ENCODE measurements at places on chromosomes 2 and 18.

DNA sequence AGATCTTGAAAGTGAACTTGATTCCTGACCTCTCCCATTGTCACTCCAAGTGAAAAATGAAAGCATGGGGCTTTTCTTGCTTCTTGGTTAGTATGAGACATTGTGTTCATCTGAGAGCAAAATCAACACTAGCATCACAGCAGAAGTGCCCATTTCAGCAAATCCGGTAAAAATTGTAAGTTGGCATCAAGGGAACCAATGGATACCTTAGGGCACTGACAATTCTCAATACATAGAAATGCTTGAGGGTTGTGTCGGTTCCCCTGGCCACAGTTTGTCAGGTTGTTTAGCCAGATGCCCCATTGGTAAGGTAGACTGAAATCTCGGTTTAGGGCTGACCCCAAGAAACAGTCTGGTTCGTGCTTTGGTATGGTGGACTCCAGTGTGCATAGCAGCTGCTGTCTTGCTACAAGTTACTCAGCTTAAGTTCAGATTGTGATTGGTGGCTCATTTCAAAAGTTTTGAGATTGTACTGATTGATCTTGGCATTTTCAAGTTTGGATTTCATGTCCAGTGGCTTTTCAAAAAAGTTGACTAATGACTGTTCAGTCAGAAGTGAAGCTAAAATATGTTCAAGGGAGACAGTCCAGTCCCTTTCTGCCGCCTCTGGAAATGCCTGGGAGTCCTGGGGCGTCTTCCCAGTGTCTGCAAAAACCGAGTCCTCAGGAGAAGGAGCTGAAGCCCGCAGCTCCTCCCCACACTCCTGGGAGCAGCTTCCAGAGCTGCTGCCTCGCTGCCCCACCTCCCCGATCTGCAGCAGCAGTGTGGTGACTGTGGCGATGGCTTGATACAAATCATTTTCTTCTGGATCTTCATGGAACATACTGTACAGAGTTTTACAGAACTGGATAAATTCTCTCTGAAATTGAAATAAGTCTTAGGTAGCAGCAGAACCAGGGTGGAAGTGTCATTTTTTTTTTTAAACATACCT is 5.6 kb downstream of the RPL31 start:
- no peak for DNase-seq

DNA sequence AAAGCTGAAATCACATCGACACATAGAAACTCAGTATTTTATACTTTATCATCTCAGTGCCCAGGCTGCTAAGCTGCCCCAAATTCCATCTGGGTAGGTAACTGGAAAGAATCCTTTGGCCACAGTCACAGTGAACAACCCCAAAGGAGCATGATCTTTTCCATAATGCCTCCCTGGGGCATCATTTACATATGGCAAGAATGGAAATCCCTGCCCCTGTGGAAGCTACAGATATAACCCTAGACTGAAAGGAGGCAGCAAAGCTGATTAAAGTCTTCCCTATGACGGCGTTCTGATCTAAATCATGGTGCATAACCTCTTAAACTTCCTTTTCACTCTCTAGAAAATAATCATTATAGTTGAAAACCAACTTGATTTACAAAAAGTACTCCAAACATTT is 41.5 kb downstream of the MAP3K19 start:
- no peak for DNase-seq

DNA sequence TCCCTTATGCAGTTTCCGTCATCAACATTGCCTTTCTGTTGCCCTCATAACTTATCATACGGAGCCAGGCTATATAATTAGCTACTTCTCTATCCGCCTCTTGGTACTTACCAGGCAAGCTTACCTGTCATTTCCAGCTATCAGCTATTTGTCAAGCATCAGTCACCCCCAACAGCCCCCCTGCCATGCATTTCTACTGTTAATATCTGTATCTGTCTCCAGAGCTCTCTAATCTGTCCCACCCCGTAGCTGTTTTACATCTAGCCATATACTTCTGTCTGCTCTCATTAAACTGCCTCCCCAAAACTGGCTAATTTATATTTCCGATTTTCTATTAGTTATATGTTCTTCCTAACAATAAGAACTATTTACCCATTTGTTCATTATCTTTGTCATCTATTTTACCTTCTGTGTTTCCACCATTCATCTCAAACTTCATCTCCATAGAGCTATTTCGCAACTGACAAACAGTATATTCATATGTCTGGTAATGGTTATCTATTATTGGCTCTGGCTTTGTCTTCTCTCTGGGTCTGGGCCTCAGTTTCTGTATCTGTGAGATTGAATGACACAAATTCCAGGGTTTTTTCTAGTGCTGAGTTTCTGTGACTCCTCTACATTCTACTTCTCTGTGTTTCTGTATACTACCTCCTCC is 9.6 kb downstream of the EMX1 start:
- no peak for DNase-seq

DNA sequence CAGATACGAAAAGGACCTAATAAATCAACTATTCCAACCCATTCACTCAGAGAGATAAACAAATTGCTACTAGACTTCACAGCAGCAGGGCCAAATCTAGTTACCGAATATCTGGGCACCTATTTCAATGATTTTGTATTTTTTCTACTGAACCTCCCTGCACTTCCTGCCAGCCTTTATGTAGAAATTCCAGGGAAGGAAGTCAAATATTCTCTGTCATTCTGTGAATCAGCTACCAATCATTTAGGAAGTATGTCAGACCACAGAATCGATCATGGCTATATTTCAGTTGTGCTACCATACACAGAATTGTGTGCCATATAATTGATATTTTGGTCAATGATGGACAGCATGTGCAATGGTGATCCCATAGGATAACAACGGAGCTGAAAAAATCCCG is 109.6 kb upstream of the SPOPL start:
- DNase-seq: no peak

DNA sequence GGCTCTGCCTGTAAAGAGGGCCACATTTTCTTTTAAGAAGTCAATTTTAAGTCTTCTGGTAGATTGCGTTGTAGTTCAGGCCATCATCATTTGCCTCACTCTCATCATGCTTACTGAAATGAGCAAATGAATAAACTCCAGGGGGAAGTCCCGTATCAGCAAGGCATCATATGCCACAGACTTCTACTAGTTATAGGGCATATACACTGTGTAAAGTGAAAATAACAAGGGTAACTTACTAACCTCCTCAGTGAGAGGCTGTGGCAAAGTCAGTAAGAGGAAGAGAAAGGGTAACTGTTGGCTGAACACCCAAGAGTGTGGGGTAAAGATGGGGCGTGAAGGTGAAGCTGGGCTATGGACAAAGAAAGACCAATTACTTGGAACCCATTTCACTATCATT is 456.2 kb downstream of the SPAG16 start:
- DNase-seq: no peak

DNA sequence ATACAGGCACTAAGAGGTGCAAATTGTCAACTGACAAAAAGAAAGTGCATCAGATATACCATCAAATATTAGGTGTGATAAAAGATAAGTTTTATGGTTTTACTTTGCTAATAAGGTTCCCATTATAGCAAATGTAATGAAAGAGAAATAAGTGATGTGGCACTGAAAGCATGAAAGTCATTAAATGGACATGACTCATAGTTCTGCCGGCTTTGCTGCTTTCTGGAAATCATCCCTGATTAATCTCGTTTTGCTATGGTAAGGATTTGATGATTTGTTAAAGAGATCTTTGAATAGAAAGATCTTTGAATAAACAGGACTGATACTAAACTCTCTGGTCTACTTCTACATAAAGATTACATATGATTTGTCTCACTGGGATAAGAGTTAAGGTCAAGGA is 72.7 kb downstream of the CLIP4 start:
- DNase-seq: no peak

DNA sequence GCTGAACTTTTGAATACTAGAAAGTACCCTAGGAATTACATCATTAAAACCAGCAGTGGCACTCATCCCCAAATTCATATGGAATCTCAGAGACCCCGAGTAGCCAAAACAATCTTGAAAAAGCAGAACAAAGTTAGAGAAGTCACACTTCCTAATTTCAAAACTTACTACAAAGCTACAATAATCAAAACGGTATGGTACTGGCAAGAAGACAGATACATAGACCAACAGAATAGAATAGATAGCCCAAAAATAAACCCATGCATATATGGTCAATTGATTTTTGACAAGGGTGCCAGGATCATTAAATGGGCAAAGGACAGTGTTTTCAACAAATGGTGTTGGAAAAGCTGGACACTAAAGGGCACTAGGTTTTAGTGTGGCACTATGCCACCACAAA is 176.0 kb upstream of the NDUFV2 start:
- no peak for DNase-seq

DNA sequence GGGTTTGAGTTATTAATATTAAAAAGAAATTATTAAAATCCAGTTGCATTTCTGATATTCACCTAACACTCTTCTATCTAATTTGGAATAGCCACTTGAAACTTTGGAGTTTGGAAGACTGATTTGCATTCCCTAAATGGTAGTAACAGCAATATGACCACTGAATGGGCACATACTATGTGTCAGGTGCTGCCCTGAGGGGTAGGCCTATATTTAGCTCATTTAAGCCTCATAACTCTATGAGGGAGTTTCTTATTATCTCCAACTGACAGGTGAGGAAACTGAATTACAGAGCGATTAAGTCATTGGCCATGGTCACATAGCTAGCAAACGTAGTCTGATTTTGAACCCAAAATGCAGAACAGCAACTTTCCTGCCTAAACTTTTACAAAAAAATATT is 77.3 kb downstream of the VWA3B start:
- DNase-seq: no peak

DNA sequence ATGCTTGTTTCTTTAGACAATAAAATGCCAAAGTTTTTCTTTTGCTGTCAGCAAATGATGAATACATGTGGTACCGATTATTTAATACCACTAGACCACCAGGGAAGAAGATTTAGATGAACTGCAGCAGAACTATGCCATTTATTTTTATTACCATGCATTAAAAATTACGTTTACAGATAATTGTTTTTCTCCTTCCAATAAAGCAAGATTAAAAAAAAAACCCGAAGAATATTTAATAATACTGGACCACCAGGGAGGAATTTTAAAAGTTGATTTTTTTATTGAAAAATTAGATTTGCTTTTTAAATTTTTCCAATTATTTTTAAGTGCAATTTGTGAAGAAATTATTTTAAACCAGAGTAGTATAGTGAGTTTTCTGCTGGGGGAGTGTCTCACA is 170.3 kb upstream of the HNRNPA3 start:
- DNase-seq: no peak

DNA sequence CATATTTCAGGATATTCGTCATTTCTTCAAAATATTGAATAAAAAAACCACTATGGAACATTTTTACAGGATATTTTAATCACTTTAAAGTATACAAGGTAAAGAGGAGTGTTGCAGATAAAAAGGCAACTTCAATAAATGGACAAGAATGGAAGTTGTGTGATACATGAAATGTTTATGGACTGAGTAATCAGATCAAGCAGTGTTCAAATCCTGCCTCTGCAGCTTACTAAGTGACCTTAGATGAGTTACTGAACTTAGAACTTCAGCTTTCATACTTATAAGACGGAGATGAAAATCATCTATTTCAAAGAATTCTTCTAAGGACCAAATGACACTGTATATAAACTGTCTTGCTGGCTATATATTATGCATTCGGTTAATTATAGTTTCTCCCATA is 87.2 kb downstream of the LNPK start:
- no peak for DNase-seq

DNA sequence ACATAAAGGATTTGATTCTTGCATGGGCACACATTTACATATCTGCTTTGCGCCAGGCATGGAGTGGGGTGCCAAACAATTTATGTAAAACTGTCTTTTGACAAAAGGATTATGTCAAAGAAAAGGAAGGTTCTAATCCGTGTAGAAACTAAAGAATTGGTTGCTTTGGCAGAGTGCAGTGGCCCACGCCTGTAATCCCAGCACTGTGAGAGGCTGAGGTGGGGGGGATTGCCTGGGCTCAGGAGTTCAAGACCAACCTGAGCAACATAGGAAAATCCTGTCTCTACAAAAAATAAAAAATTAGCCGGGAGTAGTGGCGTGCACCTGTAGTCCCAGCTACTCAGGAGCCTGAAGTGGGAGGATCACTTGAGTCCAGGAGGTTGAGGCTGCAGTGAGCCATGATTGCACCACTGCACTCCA is 1.1 kb upstream of the MTERF4 start:
- DNase-seq: no peak

GRCh38 chr2:165197346-165197745 is 6.5 kb downstream of the SCN3A start:
- no peak for DNase-seq

DNA sequence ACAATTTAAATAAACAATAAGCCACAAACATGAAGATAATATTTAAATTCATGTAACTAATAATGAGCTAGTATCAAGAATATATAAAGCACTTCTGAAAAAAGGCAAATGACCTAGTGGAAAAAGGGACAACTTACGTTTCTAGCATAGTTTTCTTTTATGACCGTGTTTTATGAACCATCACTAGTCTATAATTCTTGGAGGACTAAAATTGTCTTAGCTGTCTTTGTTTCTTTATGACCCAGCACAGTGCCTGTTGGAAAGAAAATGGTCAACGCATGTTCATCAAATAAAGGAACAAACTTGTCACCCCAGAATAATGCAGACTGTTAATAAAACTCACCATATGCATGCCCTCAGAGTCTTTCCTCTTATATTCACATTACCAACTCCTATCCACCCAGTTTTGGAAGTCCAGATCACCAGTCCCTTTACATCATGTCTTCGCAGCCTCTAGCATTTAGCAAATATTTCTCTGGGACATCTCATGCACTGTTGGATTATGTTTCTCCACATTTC is 57.4 kb upstream of the GRB14 start:
- DNase-seq: no peak

DNA sequence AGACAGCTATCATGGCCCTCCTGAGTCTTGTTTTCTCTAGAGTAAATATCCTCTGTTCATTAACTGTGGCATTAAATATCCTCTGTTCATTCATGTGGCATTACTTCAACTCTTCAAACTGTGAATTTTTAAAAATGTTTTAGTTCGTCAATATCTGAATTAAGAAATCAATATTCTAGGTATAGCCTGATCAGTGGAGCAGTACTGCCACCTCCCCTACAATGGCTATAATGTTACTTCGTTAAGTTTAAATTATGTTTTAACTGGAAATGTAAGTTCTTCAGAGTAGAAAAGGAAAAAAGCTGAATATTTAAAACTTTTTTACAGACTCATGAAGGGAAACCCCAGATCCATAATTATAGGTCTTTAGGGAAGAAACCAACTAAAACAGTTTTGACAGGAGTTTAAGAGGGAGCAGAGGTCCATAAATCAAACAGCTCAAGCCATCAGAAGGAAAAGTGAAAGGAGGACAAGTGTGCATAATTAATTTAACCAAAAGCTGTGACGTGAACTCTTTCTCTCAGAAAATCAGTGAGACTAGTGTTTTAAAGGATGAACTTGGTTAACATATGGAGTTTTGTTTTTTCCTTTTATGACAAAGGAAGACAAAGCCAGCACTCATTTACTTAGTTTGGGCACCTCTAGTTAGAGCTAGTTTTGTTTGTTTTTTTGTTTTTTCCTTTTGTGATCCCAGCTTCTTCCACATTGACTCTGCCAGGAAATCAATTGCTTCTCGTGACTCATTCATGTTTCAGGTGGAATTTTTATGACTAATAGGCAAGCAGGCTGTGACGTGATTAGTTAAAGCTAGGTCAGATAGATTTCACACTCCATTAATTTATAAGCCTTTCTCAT is 44.9 kb downstream of the RBBP8 start:
- DNase-seq: no peak

GRCh38 chr2:29374823-29375222 is 259.6 kb downstream of the CLIP4 start:
- no peak for DNase-seq

- no peak for DNase-seq
Observed at GRCh38 chr18:77003316-77003715, 129.3 kb downstream of the MBP start.

- DNase-seq: no peak
Observed at GRCh38 chr2:74373985-74374384, 6.1 kb downstream of the DCTN1 start.

All from T-helper 1 cell (primary cell).